NB4 (cell line): ENCODE measurements at places on chromosomes 4 and X.

DNA sequence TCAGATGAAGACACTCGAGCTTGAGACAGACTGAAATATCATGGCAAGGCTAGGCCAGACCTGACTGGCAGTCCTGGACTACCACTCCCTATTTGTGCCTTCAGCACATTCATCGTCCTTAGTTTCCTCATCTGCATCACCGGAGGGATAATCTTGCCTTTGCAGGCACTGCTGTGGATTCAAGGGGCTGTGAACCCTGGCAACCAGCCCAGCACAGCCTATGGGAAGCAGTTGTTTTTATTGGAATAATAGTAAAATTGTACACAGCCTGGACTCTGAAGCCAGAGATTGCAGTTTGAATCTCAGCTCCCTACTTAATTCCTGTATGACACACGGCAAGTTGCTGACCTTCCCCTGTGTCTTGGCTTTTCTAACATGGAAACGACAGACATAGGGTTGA is 161.0 kb downstream of the NSUN7 start:
- no peak for DNase-seq

GRCh38 chr4:148059617-148060180 is 327.8 kb downstream of the ARHGAP10 start:
- DNase-seq: no peak

GRCh38 chr4:101415962-101416361 is 68.6 kb upstream of the PPP3CA start:
- no peak for DNase-seq

DNA sequence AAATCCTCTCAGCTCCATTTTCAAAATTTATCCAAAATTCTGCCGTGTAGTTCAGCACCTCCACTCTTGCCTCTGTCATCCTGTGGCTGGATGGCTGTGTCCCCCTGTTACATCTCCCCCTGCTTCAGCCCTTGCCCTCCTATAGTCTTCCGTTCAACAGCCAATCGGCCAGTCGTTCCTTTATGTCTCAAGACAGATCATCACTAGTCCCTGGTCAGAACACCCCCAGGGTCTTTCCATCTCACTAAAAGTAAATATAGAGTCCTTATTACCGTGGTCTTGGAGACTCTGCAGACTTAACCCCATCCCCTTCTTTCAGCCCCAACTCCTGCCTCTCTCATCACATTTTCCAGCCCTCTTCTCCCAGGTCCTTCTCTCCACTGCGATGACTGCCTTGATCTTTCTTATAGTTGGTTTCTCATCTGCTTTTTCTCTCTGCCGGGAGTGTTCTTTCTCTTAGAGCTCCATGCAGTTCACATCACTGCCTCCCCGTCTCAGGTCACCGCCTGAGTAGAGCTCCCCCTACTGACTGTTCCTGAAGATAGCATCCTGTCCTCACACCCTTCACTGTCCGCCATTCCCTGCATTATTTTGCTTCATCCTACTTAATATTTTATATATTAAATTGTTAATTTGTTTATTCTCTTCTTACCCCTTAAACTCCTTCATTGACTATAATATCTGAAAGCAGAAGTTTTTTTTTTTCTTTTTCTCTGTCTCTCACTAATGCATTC is 736.9 kb upstream of the MAGEB2 start:
- peak; percentile 37 for DNase-seq

DNA sequence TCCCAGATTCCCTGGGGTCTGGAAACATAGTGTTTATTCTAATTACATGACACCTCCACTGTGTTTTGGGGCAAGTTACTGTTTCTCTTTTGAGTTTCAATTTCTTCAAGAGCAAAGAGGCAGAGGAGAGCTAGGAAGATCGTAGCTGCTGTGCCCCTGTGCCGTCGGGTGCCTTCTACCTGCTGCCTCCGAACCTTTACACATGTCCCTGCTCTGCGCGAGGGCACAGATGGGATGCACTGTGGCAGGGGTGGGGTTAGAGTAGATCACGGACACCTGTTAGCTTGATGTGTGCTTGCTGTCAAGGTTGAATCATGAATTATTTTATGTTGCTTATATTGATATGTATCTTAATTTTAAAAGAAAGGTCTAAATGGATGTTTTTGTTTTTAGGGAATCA is 71.1 kb upstream of the MSANTD1 start:
- no peak for DNase-seq

GRCh38 chrX:129665916-129666644 is 11.3 kb upstream of the APLN start:
- DNase-seq: no peak

DNA sequence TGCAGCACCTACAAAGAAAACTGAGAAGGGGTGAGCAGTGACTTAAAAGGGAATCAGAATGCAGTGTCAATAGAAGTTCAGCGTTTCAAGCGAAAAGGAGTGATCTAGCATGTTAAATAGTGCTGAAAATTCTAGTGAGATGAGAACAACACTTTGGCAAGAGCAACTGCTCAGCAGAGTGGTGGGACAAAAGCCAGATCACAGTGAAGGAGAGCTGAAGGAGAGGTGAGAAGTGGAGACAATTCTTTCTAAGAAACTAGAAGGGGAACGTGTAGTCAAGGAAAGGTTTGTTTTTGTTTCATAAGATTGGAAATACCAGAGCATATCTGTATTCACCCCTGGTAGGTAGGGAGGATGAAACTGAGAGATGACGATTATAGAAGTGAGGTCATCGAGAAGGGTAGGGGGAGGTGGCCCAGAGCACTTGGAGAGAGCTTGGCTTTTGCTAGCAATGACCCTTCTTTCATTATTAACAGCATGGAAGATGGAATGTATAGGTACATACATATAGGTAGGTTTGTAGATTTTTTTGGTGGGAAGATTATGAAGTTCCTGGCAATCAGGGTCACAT is 33.7 kb downstream of the SRPX2 start:
- DNase-seq: no peak

- no peak for DNase-seq
These were observed 76.2 kb upstream of the GRXCR1 start for GRCh38 chr4:42816189-42816879.

DNA sequence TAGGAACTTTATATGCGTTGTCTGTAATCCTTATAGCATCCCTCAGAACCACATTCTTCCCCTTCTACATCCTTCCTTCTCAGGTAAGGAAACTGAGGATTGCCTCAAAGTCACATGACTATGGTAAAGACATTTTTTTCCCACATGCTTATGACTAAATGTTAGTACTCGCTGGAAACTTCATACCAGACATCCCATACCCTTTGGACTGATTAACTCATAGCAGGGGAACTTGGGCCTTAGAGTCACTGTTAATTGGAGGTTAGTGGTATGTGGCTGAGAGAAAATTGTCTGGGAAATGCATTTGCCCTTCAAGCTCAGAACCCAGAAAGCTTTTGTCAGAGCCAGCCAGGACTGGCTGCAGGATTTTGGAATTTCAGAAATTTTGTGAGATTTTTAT is 155.0 kb downstream of the RELL1 start:
- no peak for DNase-seq

DNA sequence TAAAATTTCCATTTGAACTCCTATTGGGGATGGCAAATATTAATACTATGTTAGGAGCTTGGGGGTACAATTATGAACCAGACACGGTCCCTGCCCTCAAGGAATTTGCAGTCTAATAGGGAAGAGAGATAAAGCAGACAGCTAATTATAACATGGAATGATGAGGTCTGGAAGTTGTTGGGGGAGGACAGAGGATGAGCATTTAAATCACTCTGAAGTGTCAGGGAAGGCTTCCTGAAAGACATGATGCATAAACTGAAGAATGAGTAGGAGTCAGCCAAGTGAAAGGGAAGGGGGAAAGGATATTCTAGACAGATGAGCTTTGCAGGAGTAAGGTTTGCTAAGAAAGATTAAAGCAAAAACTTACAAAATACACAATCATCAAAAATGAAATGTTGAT is 15.9 kb downstream of the PLAC1 start:
- no peak for DNase-seq

GRCh38 chr4:183758061-183758757 is 99.1 kb downstream of the TRAPPC11 start:
- no peak for DNase-seq

DNA sequence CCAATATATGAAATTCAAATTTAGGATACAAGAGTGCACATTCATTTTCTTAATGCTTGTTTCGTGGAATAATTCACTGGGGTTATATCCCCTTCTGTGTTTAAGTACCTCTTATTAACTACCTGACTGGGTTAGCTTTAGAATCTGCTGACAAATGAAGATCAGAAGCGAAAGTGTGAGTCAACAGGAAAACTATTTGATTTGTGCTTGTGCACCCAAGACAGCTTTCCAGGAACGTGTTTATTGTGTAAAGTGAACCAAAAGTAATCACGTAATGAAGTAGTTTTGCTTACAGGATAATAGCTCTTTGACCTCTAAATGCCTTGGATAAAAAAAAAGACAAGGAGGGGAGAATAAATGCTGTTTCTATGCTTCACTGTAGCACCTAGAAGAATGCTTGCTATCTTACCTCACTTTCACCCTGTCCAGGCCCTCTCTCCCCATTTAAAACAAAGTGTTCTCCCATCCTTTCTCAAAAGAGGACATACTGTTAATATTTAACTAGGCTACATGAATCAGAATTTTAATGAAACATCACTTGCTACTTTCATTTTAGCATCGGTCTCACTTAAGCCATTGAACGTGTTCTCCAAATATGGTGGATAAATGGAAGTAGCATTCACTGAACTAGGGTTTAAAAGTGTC is 141.9 kb downstream of the THOC2 start:
- DNase-seq: no peak

DNA sequence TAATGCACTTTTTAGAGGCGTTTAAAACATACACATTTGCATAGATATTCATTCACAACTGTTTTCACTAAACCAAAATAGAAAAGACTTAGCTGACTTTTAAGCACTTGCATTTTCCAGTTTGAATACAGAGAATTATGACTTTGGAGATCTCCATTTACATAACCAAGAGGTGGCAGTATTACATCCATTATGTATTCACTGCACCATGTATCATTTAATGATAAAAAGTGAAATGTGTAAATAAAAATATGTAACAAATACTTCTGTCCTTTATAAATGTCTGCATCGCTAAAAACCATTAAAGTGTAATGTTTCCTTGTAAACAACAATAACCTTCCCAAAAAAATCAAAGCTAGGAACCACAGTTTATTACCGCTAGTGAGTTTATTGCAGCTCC is 413.2 kb downstream of the FGF13 start:
- DNase-seq: no peak

GRCh38 chrX:288561-288991 is 7.4 kb downstream of the PLCXD1 start:
- no peak for DNase-seq

DNA sequence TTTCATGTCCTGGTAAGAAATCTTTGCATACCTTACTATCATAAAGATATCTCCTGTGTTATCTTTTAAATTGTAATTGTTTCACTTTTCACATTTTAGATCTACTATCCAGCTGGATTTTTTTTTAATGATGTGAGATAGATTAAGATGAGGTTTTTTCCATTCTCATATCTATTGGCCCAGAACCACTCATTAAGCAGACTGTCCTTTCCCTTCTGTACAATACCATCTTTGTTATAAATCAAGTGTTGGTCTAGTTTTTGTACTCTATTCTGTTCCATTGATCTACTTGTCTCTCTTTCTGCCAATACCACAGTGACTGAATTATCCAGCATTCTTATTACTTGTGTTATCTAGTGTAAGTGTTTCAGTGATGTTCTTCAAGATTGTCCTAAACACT is 131.6 kb upstream of the TRIM2 start:
- DNase-seq: no peak
